ENCODE measurements at places on chromosomes 16 and 17.

- DNase-seq, result no peak
Observed at GRCh38 chr16:1206786-1207185, 18.3 kb downstream of the TPSG1 start.

- DNase-seq, result no peak
Observed at GRCh38 chr16:84075376-84075775, 32.8 kb upstream of the SLC38A8 start.

- no peak for DNase-seq
Observed at GRCh38 chr17:33602981-33603380, 309.9 kb upstream of the ASIC2 start.

- DNase-seq, result peak; percentile 40
Observed at GRCh38 chr17:20266806-20267458, 200.4 kb downstream of the LGALS9B start.

- DNase-seq, result no peak
Observed at GRCh38 chr16:14362774-14363371, 267.2 kb downstream of the PARN start.

DNA sequence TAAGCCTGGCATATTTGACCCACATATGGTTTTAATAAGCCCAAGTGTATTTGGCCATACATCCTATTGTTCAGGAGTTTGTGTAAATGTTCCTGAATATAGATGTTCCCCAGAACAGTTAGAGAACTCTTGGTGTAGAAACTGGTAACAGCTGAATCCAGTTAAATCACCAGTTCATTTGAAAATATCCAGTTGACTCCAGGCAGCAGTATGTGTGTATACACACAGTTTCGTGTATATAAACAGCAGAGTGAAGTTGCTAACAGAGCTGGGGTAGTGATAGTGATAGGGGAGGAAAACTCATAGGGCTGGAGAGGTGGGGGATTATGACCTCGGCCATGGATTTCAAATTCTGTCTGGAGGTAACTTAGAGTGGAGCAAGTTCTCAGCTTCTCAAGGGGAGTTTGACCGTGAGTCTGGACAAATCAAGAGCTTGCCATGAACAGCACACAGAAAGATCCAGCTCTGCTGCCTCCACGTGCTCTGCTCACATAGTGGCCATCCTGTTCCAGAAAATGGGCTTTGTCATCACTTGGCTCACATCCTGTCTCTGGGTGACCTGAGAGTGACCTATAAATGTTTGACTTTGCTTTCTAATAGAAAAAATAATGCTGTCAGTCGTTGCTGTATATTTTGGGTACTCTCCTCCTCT lies 30.6 kb upstream of the MMD start:
- DNase-seq, result peak; percentile 93

- DNase-seq, result no peak
Observed at GRCh38 chr17:76123749-76124581, 17.1 kb downstream of the FOXJ1 start.

DNA sequence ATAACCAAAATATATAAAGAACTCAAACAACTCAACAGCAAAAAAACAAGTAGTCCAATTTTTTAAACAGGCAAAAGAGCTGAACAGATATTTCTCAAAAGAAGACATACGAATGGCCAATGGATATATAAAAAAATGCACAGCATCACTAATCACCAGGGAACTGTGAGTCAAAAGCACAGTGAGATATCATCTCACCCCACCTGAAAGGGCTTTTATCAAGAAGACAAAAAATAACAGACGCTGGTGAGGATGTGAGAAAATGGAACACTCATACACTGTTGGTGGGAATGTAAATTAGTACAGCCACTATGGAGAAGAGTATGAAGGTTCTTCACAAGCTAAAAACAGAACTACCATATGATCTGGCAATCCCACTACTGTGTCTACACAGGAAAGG lies 7.4 kb downstream of the XYLT1 start:
- DNase-seq, result no peak

GRCh38 chr16:8649829-8650554 lies 24.4 kb upstream of the ABAT start:
- no peak for DNase-seq

- DNase-seq, result no peak
Observed at GRCh38 chr16:88938777-88939244, 38.2 kb downstream of the CBFA2T3 start.

DNA sequence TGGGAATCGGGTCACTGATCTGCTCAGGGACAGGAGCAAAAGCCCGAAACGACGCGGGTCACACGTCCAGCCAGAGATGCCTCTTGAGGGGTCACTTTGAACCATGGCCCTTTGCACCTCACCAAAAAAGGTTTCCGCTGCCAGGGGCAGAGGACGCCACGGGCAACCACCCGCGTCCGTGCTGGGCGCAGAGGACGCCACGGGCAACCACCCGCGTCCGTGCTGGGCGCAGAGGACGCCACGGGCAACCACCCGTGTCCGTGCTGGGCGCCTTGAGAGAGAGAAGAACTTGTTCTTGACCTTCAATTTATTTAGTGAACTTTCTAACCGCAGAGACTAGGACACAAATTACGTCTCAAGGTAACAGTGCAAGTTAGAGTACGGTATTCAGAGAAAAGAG lies 35.5 kb downstream of the TIMM22 start:
- no peak for DNase-seq

GRCh38 chr16:54542805-54543505 lies 256.4 kb upstream of the IRX3 start:
- no peak for DNase-seq

- DNase-seq, result no peak
Observed at GRCh38 chr16:49849037-49849753, 6.7 kb downstream of the ZNF423 start.

GRCh38 chr17:50482516-50482915 lies 3.9 kb downstream of the RSAD1 start:
- DNase-seq, result peak; percentile 86

DNA sequence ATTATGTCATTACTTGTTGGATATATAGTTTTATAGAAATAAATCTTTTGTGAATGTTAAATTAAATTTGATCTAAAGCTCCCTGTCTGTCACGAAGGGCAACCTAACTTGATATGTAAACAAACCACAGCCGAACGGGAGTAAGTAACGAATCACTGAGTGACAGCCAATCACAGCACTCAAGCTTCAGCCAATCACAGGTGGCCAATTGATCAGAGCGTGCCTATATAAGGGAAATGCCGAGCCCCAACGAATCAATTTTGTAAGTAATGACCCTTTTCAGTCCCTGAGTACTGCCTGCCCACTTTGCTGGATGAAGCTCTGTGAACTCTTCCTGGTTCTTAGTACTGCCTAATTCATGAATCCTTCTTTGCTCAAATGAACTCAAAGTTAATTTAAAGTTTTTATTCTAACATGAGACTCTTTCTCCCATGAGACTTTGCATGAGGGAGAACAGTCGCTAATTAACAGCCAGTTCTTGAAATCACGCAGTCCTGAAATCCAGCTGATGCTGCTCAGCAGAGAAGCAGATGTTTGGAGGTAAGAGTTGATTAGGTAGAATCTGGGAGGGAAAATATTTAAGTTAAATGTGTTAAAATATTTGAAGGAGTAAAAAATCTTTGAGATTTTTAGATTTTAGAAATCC lies 302.2 kb downstream of the CNTNAP4 start:
- no peak for DNase-seq

- no peak for DNase-seq
Observed at GRCh38 chr17:28527181-28527681, 21.1 kb downstream of the FOXN1 start.

DNA sequence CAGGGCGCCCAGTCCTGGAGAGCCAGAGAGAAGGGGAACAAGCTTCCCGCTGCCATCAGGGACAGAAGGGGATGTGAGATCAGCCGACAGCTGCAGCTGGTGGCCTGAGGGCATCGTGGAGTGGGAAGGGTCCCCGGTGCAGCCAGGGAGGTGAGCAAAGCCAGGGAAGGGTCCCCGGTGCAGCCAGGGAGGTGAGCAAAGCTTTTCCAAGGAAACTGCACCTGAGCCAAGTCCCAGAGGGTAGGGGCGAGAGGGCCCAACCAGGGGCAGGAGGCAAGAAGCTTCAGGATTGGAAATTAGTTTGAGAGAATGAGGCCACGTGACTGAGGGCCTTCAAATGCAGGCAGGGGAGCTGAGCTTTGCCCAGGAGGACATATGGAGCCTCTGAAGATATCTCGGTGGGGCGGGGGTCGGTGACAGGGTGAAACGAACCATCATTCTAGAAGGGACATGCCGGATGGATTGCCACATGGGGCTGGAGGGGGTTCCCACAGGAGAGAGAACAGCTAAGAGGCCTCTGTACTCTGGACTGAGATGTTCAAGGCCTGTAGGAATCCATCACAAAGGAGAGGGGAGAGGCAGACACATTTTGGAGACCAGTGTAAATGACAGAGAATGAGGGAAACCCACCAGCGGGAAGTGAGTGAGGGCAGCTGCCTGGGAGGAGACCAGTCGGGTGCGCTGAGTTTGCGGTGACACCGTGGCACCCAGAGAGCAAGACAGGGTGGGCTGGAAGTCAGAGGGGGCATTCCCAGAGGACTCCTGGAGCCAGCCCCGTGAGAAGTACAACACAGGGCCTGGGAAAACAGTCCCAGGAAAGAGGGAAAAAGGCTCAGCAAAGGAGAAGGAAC lies 31.4 kb upstream of the RPH3AL start:
- DNase-seq, result no peak

DNA sequence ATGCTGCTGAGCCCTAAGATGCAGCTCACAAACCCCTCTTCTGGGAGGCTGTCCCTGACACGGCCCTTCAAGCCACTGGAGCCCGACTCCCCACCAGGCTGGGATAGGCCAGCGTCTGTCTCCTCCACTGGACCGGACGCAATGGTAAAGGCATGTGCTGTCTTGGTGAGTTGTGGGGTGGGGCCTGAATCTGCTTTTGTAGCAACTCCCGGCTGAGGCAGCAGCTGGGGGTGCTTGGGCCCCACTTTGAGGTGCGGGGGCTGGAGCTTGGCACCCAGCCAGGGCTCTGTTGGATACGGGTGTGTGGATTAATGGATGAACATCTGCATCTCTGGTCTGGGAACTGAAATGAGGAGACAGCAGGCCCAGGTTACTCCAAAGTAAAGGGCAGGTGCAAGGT lies 3.5 kb upstream of the NLRC3 start:
- DNase-seq, result peak; percentile 29

- DNase-seq, result no peak
Observed at GRCh38 chr17:6654841-6655731, 3.5 kb downstream of the C17orf100 start.

- no peak for DNase-seq
Observed at GRCh38 chr16:10594312-10594950, 14.0 kb upstream of the EMP2 start.

GRCh38 chr17:38713456-38714075 lies 8.5 kb downstream of the MLLT6 start:
- no peak for DNase-seq

DNA sequence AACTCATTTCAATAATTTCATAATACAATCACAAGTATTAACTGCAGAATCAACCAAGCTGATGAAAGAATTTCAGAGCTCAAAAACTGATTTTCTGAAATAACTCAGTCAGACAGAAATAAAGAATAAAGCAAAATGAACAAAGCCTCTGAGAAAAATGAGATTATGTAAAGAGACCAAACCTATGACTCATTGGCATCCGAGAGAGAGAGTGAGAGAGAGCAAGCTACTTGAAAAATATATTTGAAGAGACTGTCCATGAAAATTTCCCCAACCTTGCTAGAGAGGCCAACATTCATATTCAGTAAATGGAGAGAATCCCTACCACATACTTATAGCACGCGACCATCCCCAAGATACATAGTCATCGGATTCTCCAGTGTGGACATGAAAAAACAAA lies 1376.4 kb downstream of the CDH11 start:
- no peak for DNase-seq

DNA sequence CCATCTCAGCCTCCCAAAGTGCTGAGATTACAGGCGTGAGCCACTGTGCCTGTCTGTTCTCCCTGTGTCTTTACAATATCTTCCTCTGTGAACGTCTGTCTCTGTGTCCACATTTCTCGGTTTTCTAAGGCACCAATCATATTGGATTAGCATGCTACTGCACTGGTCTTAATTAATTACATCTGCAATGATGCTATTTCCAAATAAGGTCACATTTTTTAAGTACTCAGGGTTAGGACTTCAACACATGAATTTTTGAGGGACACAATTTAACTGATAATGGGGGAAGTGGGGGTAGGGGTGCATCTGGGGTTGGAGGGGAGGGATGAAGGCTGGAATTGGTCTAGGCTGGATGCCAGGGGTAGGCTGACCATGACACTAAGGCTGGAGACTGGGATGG lies 102.6 kb downstream of the N4BP1 start:
- no peak for DNase-seq
